Activated CD8-positive, alpha-beta memory T cell treated with anti-CD3 and anti-CD28 coated beads, Interleukin-2, amount 50 U/mL, for 48 hours (primary cell): ENCODE measurements at places on chromosomes 3 and 15.

DNA sequence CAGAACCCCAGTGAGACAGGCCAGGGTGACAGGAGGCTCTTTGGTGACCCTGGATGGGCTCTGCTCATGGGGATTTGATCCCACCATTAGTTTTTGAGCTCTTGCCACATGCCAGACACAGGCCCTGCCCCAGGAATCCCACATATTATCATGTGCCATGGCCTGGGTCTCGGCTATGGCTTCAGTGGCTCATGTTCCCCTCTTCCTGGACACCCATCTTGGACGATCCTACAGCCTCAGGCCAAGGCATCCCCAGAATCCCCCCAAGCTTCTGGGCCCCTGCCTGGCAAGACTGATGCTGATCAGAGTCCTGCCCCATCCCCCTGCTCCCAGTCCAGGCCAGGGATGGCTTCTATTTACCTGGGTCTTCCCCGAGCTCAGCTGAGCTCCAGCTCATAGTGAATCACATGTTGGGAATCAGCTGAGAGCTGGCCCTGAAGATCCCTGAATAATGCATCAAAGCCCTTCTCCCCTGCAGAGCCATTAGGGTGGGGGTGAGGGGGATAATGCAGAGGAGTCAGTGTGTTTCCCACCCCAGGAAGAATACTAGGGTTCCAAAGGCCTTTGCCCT, 50.9 kb upstream of the CHRNB4 start:
- no peak for DNase-seq

GRCh38 chr3:106628407-106628806, 748.8 kb upstream of the CCDC54 start:
- no peak for DNase-seq

- no peak for DNase-seq
These were observed 16.4 kb upstream of the ALAS1 start for GRCh38 chr3:52181543-52181942.

DNA sequence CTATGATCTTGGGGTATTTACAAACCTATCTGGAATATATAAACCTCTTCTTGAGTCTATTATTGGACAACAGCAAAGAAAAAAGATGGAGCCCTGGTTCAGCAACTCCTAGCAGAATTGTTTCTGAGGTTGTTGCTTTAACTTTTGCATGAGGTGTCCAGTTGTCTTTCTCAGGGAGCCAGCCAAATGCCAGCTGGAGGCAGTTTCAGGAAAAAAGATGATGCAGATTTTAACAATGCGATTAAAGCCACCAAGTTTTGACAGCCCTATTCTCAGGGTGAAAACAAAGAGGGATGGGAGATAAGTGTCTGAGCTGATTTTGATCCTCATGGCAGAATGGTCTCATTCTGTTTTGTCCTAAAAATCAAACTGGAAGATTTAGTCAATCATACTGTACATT, 181.6 kb upstream of the RASGRP1 start:
- no peak for DNase-seq

- no peak for DNase-seq
These were observed 269.4 kb downstream of the UACA start for GRCh38 chr15:70493787-70494516.

- DNase-seq = no peak
These were observed 110.7 kb downstream of the PLD1 start for GRCh38 chr3:171699601-171700000.

DNA sequence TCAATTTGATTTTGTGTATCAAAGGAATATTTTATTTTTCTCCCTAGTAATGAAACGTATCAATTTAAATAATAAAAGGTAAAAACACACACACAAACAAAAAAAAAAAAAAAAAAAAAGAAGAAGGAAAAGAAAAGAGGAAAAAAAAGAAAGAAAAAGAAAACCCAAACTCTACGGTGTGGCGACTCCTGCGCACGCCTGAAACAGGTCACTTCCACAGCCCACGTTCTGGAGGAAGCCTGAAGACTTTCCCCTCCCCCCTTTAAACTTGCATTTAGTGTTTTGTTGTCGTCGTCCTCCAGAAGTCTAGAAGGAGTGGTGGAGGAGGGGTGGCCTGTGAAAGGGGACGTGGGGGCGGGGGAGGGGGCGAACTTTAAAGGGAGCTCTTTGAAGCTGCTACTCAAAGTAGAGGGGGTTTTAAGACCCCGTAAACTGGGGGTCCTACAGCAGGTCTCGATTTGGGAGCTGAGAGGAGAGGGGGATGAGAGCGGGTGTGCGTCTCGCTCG, 2.3 kb upstream of the TLE3 start:
- DNase-seq = no peak
